ENCODE measurements at places on chromosomes 2 and 18. TPM values are rescaled to one million over a fixed set of nuclear protein-coding genes. Genes with fewer than 3 reads are reported as not detected.

- no peaks in the 10 kb centered on the region for H3K36me3 ChIP-seq
- no peaks in the 10 kb centered on the region for H3K27me3 ChIP-seq
- H3K4me1 ChIP-seq = no peaks in the 10 kb centered on the region
- DNase-seq = no peak
- no peak overlapping the region for H3K4me3 ChIP-seq
- H3K27ac ChIP-seq = no peak overlapping the region
Measured at GRCh38 chr2:162967147-162967546, 128.6 kb upstream of the KCNH7 start.

DNA sequence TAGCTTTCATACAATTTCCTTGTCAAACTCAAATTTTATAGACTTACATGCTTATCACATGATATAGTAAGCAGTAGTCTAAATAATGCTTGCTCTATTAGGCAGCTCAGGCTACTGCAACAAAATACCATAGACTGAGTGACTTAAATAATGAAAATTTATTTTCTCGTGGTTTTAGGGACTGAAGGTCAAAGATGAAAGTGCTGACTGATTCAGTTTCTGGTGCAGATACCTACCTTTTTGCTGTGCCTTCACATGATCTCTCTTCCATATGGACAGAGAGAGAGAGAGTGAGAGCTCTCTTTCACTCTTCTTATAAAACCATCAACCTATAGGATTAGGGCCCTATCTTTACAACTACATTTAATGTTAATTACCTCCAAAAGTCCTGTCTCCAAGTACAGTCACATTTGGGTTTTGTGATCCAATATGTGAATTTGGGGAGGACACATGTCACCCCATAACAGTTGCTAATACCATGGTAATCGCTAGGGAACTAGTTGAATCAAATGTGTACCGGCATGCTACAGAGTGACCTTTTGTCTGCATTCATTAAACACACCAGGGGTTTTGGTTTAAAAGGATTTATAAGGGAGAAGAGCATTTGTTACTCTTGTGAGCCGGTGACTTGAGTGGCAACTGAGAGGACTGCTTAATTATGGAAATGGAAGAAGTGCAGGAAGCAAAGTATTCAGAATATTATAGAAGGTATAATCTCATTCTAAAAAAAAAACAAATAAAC is 723.4 kb upstream of the LRRTM4 start:
- DNase-seq = no peak
- no peak overlapping the region for H3K4me3 ChIP-seq

- no peak overlapping the region for H3K4me3 ChIP-seq
- no peak for DNase-seq
- no peaks in the 10 kb centered on the region for H3K36me3 ChIP-seq
- no peaks in the 10 kb centered on the region for H3K4me1 ChIP-seq
- no peaks in the 10 kb centered on the region for H3K27me3 ChIP-seq
Measured at GRCh38 chr2:156779416-156780120, 343.4 kb downstream of the GPD2 start.

GRCh38 chr2:230335461-230335863 is 8.5 kb downstream of the SP140L start:
- no peak for DNase-seq
- no peaks in the 10 kb centered on the region for H3K27me3 ChIP-seq
- H3K4me3 ChIP-seq = no peak overlapping the region
- H3K27ac ChIP-seq = no peak overlapping the region

DNA sequence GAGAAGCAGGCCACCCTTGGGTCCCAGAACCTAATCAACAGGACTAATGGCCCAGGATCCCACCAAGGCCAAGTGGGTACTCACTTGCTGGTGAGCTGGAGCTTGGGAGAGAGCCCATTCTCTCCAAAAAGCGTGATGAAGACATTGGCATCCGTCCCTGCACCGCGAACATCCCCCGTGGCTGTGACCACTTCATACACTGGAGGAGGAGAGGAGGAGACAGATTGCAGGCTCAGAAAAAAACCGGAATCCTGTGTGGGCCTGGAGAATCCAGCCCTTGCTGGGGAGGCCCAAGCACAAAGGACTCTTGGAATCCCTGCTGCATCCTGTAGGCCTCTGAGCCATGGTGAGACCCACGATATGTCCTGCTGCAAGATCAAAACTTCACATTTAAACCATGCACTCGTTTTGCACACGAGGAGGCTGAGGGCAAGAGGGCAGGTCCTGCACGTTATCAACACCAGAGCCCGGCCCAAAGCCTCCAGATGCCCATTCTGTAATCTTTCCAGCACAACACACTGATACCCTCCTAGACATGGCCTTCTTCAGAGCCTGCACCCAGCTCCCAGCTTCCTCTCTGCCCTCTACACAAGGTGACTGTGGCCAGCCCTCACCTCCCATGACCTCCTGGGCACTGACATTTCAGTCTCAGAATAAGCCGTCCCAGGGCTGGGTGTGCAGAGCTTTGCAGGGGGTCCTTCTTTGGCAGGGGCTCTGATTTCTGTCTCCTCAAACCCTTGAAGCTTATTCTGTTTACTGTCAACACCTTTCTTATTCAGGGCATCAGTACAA is 7.8 kb downstream of the LOXHD1 start:
- DNase-seq = no peak
- no peaks in the 10 kb centered on the region for H3K27me3 ChIP-seq
- no peaks in the 10 kb centered on the region for H3K4me1 ChIP-seq
- no peak overlapping the region for H3K27ac ChIP-seq
- no peak overlapping the region for H3K4me3 ChIP-seq

GRCh38 chr2:25821225-25822056 is 56.8 kb downstream of the ASXL2 start:
- no peak for DNase-seq
- H3K4me1 ChIP-seq = peaks cover 11% of the 10 kb centered on the region
- H3K4me3 ChIP-seq = peak overlapping the region; percentile 25
- no peaks in the 10 kb centered on the region for H3K36me3 ChIP-seq
- no peaks in the 10 kb centered on the region for H3K27me3 ChIP-seq
- no peak overlapping the region for H3K27ac ChIP-seq

The ALPG gene
- total RNA-seq = not detected

The SLC4A5 gene
- total RNA-seq = 4.4 TPM

The PRSS56 gene
- total RNA-seq = not detected

The SEMA4F gene
- 8.3 TPM for total RNA-seq

All from vagina (tissue), 2 donors.